ENCODE measurements at places on chromosomes 2 and 18. TPM values are rescaled to one million over a fixed set of nuclear protein-coding genes. Genes with fewer than 3 reads are reported as not detected.

GRCh38 chr2:158808426-158808825 is 13.3 kb downstream of the DAPL1 start:
- no peak for DNase-seq

- no peak for DNase-seq
Observed at GRCh38 chr2:161033059-161033660, 127.1 kb upstream of the TANK start.

- no peak for DNase-seq
Observed at GRCh38 chr18:31250902-31251301, 67.1 kb upstream of the DSG1 start.

GRCh38 chr18:2471523-2471922 is 99.8 kb downstream of the METTL4 start:
- DNase-seq, result no peak

DNA sequence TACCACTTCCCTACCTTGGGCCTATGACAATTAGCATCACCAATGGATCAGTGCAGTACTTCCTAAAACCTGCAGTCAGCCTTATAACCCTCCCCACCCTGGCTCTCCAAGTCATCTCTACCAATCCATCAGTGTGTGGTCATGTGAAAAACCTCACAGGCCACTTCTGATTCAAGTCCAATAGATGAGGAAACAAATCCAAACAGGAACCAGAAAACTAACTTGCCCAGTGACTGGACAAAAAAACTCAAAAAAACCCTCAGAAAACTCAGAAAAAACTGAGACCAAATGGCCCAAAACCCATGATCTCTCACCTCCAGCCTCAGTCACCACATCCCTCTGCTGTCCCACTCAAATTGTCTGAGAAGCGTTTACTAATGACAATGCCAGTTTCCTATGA is 43.3 kb downstream of the TGFA start:
- no peak for DNase-seq

DNA sequence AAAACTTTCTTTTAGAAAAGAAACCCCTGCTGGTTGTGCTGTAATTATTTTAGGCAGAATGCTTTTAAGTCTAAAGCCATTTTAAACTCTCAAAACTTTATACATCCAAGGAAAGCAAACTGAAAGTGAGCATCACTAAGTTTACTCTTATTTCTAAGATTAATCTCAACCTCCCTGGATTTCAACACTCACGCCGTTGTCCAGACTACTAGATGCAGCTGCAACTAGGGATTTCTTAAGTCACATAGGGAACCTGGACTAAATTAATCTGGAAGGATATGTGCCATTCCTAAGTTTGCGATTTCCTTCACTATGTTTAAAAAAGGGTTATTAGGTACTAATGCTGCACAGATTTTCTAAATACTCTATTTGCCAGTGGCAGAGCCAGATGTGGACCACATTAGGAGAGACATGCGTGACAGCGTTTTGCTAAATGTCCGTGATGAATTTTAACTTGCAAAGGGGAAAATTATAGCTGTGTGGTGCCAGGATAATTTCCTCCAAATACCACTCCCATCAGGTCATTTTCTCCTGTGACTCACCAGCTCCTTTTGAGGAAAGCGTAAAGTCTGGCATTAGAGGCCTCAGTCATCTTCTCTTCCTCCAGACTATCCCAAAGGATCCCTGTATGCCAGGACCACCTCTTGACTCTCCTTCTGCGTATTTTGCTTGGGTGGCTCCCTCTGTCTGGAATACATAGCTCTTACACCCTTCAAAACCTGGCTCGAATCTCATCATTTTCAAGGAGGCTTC is 143.7 kb downstream of the ATL2 start:
- no peak for DNase-seq

GRCh38 chr2:39216346-39217191 is 27.2 kb downstream of the CDKL4 start:
- no peak for DNase-seq

Gene SCYGR4
- total RNA-seq, result not detected

All from Caki2 (cell line).